ENCODE measurements at places on chromosomes 2 and 18.

GRCh38 chr2:175195012-175195411 is 13.5 kb upstream of the ATP5MC3 start:
- DNase-seq, result no peak

DNA sequence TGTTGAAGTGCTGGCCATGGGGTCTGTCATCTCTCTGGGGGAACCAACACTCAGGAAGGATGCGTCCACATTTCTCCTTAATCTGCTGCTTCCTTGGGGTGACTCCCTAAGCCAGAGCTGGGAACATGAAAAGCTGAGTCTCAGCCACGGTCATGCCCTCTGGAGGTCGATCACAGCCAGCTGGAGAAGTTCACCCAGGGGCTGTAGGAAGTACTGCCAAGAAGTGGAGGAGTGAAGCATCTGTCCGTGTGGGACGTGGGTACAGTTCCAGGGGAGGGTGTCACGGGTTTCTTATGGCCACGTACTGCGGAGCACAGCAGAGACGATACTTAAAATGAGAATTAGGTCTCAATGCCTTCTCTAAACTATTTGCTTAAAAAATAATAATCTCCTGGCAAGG is 42.4 kb upstream of the IGFBP2 start:
- DNase-seq, result no peak

DNA sequence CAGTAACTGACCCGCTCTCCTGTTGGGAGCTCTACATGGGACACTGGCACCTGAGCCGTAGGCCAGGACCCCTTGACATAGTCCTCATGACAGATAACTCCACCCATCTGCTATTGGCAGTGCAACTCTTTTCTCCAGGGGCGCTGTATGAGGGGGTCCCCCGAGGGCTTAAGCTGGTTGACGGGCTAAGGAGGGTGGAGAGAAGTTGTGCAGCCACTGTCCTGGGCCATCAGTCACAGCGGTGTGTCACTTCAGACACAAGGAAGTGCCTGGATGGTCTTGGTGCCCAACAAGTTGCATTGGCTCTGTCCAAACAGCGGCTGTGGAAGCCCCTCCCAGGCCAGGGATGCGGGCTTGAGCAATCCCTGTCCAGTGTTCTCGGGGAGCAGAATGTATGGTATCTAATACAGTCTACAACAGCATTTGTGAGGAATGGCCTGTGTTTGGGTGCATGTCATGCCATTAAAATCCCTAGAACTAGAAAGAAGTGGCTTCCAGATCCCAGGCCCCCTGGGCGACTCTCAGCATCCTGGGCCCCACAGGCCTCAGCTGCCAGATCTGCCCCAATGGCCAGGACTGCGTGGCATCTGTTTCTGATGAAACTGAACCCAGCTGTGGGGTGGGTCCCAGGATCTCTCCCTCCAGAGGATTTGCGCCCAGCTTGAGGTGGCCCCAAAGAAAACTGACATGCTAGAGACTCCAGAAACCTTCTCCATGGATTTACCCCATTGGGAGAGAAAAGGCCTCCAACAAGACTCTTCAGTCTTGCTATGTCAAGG is 23.3 kb downstream of the TTC32 start:
- no peak for DNase-seq

DNA sequence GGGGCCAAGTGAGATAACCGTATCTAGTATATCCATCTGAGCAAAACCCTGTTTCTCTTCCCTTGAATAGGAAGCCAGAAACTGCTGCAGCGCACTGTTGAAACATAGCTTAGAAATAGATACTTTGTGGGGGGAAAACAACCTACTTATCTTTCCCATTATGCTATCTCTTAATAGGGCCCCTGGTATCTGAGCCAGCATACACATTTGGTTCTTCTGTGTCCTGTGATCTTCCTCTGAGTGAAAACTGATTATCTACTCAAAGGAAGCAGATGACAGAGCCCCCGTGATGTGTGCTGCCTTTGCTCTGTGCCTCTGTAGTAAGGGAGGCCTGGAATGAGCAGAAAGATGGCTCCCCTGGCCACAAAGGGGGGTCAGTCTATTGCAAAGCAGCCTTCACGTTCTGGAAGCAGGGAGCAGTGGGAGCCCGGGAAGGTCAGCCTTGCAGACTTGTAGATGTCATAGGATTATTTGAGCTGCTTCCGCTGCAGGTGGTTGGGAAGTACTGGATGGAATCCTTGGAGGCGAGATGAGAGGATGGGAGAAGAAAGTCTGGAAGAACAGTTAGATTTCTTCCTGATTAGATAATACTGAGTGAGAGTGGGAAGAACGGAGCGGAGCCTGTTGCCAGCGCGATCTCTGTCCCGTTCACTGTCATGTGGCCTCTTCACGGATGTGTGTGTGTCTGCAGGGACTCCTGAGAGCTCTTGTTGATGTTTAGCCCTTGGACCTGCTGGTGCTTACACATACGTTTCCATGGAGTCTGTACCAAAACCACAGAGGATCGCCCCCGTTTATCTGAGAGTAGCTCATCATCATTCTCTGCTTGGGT is 150.1 kb downstream of the AGAP1 start:
- DNase-seq, result no peak

DNA sequence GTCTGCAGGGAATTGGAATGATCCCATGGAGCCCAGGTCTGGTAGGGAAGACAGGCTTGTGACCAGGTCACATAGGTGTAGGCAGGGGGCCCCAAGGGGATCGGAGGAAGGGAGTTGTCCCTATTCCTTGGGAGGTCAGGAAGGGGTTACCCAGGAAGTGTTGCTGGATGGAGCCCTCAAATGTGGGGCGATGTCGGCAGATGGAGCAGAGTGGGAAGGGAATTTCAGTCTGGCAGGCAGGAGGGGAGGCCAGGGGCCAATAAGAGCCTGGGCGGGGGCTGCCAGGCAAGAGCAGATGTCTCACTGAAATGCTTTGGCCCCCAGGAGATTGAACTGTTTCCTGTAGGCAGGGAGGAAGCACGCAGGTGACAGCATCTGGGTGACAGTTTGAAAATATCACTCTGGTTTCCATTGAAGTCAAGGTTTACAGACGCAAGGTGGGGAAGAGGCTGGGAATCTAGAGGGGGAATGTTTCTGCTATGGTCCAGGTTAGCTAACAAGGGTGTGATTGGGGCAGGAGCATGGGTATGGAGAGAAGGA is 81.5 kb upstream of the SMAD2 start:
- no peak for DNase-seq

DNA sequence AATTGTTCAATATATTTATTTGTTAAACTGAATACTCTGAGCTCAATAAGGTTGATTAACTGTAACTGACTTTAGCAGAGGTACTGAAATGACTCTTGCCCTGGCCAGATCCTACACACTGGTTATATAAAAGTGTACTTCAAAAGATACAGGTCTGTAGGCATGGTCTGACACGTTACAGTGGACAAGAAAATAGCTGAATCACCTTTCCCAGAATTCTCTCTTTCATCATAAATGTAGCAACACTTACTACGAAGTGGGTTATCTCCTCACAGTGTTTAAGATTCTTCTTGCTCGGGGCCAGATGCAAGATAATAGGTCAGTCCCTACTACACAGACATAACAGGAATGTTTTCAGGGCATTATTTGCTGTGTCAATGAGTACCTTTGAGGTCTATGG is 107.0 kb upstream of the ZC3H15 start:
- DNase-seq, result no peak

DNA sequence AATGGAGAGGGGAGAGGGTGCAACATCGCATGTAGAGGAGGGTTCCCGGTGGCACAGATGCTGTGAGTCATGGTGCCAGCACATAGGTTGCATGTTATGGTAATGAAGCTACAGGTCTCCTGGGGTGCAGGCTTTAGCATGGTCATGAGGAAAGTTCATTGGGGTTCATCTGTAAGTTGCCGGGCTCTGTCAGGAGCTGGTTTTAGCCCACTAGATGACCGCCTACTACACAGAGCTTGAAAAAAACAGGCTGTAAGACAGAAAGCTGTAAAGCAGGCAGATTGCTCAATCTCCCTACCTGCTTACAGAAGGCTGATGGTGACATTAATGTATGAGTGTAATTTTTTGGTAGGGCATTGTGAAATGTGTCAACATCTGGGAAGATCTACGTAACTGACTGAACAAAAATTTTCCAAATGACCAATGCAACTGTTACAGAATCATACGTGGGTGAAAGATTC is 23.9 kb downstream of the DYSF start:
- no peak for DNase-seq

DNA sequence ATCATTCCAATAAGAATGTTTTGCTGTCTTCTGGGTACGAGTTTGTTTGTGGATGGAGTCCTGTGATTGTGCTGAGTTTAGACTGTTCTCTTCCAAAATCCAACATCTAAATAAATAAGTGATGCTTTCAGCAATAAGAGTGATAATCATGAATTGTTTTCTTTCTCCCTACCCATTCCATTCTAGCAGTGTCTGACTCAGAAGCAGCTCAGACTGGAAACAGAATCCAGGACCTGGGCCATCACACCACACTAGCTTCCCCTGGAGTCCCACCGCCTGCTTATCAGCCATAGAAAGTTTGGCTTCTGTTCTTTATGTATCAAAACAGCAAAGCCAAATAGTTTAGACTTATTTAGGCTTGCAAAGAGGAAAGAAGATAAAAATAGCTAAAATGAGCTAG is 76.4 kb upstream of the CNGA3 start:
- DNase-seq, result no peak

GRCh38 chr2:211144078-211144477 is 587.7 kb downstream of the CPS1 start:
- no peak for DNase-seq

GRCh38 chr2:119929537-119929936 is 83.3 kb upstream of the EPB41L5 start:
- no peak for DNase-seq

DNA sequence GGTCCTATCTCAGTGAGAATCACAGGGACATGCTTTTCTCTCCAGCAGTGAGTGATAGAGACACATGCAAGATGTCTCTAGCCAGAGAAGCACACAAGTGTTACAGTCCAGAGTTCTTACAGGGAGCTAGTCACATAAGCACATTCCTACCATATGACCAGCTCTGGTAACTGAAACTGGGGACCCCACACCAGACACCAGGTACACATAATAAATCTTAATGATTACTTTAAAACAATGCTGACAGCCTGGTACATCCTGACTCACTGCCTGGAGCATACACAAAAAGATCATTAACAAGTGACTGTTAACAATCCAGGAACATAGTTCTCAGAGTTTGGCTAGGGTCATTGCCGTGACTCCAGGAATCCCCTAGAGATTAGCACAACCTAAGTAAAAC is 53.6 kb downstream of the GALNT1 start:
- no peak for DNase-seq

GRCh38 chr2:157261199-157261782 is 3.8 kb downstream of the GALNT5 start:
- DNase-seq, result no peak

GRCh38 chr2:112724591-112725525 is 4.0 kb downstream of the NT5DC4 start:
- DNase-seq, result no peak

GRCh38 chr2:36539631-36540030 is 58.3 kb downstream of the FEZ2 start:
- DNase-seq, result no peak

DNA sequence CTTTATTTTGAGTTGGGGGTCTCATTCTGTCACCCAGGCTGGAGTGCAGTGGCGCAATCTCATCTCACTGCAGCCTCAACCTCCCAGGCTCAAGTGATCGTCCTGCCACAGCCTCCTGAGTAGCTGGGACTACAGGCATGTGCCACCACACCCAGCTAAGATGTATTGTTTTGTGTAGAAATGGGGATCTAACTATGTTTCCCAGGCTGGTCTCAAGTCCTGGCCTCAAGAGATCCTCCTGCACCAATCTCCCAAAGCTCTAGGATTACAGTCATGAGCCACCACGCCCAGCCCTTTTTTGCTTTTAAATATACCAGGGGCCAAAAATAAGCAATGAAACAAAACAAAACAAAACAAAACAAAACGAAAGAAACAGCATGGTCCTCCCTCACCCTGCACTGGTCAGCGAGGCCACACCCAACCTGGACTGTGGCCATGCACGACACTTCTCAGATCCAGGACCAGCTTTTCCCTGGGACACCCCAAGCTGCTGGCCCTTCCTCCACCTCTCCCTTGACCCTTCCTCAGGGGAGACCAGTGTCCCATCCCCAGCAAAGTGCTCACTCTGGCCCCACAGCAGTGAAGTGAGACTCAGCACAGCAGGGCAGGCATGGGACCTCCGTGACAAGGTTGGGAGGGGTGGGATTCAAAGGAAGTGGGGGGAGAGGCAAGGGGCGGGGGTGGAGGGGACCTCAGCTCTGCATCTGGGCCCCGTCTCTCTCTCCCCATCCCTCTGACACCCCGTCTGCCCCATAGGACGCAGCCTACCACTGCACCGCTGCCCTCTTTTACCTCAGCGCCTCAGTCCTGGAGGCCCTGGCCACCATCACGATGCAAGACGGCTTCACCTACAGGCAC is 23.5 kb downstream of the MAL start:
- no peak for DNase-seq

DNA sequence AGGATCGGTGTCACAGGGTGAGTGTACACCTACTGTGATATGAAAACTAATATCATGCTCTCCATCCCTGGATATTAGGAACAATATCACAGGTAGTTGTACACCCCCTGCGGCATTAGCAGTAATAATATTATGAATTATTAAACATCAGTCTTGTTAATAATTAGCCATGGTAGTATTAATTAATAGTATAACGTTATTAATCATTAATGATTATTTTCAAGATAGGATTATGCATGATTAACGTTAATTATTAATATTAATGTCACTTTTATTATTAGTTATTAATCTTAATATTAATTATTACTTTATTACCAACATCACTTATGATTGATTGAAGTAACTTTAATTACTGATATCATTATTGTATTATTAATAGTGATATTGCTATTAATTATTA is 26.2 kb upstream of the NAGK start:
- no peak for DNase-seq

DNA sequence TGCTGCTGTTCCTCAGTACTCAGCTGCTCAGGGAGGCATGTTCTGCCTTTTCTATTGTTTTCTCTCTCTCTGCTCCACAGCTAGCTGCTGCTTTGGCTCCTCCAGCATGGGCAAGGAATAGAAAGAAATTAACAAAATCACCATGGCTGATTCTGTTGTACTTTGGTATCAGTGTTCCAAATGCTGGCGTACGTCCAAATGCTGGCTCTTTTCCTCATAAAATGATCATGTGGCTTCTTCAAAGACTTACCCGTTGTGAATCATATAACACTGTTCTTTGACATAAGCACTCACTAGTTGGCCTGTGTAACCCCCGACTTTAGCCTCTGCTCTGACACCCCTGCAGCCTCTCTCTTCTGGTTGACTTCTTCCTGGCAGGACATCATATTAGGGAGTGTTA is 547.6 kb downstream of the CPS1 start:
- DNase-seq, result no peak

- DNase-seq, result no peak
Measured at GRCh38 chr2:212477571-212477970, 61.0 kb downstream of the ERBB4 start.

GRCh38 chr18:27685807-27686412 is 491.0 kb downstream of the CDH2 start:
- no peak for DNase-seq

GRCh38 chr18:22572341-22572740 is 154.6 kb upstream of the CTAGE1 start:
- DNase-seq, result no peak

DNA sequence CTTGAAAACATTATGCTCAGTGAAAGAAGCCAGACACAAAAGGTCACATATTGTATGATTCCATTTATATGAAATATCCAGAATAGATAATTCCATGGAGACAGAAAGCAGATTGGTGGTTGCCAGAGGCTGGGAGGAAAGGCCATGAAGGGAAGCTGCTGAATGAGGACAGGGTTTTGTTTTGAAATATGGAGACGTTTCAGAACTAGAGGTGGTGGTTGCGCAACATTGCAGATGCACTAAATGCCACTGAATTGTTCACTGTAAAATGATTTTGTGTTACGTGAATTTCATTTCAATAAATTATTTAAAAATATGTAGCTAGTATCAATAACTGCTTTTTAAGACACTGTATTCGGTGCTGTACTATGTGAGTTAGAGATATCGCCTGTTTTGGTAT is 101.7 kb upstream of the ZNF236 start:
- DNase-seq, result no peak

Measured in activated CD8-positive, alpha-beta memory T cell treated with anti-CD3 and anti-CD28 coated beads for 1 hour (primary cell).